ENCODE measurements at places on chromosomes 7 and 10.
A peak's percentile ranks its signal among the peaks of the same experiment; 100 is the strongest.

DNA sequence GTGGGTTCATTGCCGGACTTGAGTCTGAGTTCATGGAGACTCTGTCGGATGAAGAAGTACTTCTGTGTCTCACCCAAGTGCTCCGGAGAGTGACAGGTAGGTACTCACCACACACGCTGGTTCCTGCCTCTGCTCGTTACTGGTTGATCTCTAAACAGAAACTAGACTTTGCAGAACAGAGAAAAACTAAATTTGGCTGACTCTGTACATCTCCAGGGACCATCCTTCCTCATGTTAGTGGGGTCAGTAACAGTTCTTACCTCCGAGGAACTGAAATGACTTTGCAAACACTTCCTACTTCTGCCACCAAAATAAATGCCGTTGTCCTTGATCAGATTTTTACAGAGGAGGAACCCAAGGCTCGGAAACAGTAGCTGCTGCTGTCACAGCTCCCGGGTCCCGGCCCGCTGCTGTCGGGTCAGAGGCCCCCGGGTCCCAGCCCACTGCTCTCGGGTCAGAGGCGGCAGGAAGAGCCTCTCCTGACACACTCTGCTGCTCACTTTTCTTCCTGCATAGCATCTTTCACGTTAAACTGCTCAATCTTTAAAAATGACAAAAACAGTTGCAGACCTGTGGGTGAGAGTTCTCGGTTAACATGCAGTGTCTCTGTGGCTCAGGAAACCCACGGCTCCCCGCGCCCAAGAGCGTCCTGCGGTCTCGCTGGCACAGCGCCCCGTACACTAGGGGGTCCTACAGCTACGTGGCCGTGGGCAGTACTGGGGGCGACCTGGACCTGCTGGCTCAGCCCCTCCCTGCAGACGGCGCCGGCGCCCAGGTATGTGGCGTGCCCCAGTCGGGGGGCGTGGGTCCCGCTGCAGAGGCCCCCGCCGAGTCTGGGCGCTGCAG is 4.8 kb upstream of the MTG1 start:
- no peak for DNase-seq

GRCh38 chr7:25926891-25927625 is 224.9 kb upstream of the NFE2L3 start:
- no peak for DNase-seq

DNA sequence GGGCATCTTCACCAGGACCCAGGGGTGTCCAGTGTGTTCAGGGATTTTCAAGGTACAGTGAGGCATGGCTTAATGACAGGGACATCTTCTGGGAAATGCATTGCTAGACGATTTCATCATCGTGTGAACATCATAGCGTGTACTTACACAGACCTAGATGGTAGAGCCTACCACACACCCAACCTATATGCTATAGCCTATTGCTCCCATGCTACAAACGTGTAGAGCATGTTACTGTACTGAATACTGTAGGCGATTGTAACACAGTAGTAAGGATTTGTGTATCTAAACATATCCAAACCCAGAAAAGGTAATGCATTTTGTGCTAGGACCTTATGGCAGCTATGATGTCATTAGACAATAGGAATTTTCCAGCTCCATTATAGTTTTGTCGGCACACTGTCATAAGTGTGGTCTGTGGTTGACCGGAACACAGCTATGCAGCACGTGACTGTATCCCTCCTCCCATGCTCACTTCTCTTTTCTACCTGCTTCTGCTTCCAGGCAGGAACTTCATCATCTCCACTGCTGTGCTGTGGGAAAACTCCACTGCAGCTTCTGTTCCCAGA is 416.2 kb upstream of the NFE2L3 start:
- no peak for DNase-seq

DNA sequence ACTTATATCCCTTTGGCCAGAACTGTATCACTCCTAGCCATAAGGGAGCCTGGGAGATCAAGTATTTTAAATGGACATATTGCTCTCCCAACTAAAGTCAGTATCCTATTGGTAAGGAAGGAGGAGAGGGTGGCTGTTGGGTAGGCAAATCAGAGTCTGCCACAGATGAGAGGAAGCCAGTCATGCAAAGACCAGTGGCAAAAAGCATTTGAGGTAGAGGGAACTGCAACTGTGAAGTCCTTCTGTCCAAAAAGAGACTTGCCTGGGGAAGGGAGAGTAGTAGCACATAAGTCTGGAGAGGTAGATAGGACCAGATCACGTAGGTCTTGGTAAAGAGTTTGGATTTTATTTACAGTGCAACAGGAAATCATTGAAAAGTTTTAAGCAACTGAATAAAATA is 8.8 kb upstream of the CCNJ start:
- no peak for DNase-seq

- DNase-seq = peak; percentile 92
Observed at GRCh38 chr7:74104702-74105101, 21.1 kb downstream of the LIMK1 start.

DNA sequence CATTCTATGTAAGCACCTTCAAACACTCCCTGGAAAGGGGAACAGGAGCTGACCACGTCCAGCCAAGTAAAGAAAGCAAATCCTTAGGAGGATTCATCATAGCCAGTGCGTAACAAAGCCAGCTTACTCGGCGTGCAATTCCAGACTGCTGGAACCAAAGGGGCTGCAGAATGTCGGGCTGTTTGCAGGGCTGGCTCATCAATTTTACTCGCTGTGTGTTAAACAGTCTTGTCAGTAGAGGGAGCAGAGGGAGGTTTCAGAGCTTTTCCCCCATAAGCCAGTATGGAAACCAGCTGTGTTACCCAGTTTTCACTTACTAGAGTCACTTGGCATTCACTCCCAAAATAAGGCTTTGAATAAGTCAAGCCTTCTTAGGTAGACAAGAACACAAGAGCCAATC is 127.1 kb downstream of the KMT2E start:
- peak; percentile 23 for DNase-seq

DNA sequence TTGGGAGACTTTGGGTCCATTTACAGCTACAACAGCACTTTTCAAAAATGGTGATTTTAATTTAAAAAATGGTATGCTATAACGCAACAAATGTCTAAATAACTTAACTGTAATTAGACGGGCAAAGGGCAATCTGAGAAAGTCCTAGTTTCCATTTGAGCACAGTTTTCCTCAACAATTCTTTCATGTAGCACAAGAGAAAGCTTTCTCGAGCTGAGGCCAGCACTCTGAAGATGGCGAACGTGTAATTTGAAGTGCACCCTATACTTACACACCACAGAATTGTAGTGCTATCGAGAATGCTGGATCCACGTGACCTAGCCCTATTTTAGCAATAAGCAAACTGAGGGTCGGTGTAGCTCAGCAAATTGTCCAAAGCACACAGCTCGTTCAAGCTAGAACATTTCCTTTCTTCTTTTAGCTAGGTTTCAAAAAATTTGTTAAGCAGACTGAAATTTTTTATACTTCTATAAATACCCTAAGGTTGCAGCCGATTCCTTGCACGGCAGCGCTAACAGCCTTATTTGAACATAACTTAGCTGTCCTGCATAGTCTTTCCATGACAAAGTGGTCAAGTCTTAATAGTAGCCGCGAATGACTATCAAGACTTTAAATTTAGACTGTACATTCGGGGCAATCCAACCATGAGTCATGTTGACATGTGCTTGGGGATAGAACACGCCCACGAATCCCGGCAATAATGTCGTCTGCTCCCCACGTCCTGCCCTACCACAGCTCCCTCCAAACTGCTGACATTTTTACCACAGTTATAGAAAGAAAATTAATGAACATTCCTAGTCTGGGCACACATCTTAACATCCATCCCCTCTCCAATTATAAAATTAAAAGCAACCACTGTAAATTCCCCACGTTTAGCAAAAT is 10.0 kb downstream of the KLF6 start:
- peak; percentile 91 for DNase-seq

- DNase-seq = no peak
Observed at GRCh38 chr7:79531116-79531515, 77.6 kb upstream of the MAGI2 start.

- no peak for DNase-seq
Observed at GRCh38 chr7:99270702-99271101, 1.9 kb upstream of the MYH16 start.

DNA sequence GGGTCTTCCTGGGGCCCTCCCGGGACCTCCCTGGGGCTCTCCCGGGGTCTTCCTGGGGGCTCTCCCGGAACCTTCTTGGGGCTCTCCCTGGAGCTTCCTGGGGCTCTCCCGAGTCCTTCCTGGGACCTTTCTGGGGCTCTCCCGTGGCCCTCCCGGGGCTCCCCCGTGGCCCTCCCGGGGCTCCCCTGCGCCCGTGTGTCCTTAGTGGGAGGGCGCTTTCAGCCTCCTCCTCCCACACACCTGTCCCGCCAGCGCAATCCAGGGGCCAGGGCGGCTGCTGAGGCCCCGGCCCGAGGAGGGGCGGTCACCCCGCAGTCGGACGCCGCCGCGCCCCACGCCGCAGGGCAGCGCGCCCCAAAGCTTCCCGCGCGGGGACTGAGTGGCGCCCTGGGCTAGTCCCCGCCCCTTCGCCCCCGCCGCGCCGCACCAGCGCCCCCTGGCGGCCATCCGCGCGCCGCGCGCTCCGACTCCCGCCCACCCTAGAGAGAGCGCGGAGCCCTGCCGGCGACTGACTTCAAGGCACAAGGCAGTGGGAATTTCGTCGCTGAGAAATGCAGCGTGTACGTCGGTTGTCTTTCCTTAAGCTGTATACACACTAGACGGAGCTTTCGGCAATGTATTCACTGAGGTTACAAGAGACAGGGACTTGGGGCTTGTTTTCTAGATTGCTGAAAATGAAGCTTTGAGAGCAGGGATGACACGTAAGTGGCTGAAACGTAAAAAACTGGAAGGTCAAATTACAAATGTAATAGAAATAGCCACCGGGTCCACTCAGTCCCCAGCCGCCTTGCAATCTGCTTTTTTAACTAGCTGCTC is 47.1 kb downstream of the INSIG1 start:
- peak; percentile 62 for DNase-seq

DNA sequence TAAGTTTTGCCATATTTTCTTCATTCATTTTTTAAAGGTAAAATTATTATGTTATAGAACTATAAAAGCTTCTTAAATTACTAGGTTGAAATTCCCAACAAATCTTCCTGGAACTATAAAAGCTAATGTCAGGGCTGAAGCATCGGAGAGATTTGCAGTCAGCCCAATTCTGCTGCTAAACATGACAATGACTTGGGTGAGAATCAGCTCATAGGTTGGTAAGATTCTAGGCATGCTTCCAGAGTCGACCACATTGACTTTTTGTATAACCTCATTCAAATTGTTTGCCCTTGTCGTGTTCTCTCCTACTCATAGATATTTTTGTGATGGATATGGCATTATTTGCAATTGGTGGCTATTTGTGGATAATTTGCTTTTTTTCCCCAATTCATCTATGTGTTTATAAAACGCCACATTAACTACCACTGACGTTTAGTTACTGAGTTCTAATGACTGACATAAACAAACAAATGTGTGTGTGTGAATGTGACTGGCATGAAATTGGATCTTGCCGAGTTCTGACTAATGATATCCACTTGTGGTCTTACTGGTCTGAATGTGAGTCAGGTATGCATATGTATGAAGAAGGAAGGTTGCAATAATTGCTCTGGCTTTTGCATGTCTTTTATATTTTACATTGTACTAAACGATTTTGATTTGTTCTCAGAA is 579.8 kb downstream of the PARD3 start:
- peak; percentile 39 for DNase-seq

- no peak for DNase-seq
Observed at GRCh38 chr7:5429253-5429856, 5.7 kb upstream of the TNRC18 start.

GRCh38 chr7:38700116-38700515 is 68.9 kb upstream of the AMPH start:
- no peak for DNase-seq

- peak; percentile 54 for DNase-seq
Observed at GRCh38 chr7:106793015-106793975, 71.8 kb upstream of the PIK3CG start.

GRCh38 chr7:156927571-156928405 is 21.7 kb upstream of the NOM1 start:
- no peak for DNase-seq

- DNase-seq = no peak
Observed at GRCh38 chr10:97483921-97484320, 14.3 kb downstream of the MMS19 start.

DNA sequence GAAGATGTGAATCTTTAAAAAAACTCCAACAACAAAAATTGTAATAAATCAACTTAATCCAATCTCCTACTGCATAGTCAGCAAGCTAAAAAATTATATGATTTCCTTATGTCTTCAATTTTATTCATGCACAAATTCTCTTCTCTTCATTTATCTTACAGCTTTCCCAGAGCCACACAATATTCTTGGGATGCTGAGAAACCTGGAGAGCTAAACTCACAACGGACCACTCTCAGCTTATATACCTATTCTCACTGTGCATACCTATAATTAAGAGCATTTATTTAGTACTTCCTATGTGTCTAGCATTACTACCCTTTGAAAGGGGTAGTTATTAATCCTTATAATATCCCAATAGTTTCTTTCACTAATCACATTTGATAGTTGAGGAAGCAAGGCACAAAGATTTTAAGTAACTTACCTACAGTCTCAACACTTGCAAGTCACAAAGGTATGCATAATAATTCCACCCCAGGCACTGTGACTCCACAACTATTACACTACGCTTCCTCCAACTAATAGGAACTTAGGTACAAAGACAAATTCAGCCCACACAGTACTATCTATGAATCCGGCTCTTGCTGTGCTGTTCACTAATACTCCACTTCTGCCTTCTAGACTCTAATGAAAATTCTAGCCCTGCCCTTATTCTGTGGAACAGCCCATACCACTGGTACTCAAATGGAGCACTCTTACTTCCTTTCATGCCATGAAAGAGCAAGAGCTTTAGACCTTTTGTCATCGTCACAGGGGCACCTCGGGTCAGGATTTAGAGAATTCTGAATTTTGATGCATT is 5.1 kb downstream of the CCDC71L start:
- DNase-seq = no peak

GRCh38 chr10:95628786-95629185 is 27.7 kb downstream of the ALDH18A1 start:
- peak; percentile 90 for DNase-seq

DNA sequence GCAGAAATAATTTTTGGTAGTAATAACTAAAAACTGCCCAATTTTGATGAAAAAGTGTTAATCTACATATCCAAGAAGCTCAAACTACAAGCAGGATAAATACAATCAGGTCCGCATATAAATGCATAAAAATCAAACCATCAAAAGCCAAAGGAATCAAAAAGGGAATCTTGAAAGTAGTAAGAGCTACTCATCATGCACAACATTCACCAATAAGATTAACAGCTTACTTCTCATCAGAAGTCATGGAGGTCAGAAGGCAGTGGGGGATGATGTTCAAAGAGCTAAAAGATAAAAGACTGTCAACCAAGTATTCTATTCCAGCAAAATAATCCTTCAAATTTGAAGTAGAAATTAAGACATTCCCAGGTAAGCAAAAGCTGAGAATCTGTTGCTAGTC is 76.4 kb downstream of the CRPPA start:
- no peak for DNase-seq

Data from RCC 7860 (cell line).